ENCODE measurements at places on chromosomes 2 and 18.

GRCh38 chr2:206379266-206379665 lies 64.1 kb upstream of the ADAM23 start:
- DNase-seq = peak; percentile 2

DNA sequence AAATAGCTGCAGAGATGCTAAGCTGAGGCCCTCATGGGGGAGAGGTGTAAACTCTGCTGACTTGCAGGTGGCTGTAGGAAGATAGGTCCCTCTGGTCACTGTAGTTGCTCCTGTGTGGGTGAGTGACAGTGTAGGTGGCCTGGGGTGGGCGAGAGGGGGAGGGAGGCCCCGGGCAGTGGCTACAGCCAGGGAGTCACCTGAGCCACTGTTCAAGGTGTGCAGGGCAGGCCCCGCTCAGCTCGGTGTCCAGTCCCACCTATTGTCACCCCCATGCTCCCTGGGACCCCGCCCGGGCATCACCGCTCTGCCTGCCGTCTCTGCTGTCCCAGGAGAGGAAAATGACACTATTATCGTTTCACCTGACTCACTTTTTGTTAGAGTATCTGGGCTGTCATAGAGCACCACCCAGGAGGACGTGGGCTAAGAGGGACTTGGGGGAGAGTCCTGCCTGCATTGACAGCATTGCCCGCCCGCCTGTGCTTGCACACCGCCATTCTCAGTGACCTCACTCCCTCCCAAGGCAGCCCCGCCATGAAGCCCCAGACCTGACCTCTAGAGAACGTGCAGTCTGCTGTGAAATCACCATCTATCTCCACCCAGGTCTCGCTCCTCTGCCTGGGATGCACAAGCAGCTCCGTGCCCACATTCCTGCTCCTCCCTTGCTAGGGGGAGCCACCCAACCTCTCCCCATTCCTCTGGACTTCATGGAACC lies 29.2 kb downstream of the COPS9 start:
- no peak for DNase-seq

DNA sequence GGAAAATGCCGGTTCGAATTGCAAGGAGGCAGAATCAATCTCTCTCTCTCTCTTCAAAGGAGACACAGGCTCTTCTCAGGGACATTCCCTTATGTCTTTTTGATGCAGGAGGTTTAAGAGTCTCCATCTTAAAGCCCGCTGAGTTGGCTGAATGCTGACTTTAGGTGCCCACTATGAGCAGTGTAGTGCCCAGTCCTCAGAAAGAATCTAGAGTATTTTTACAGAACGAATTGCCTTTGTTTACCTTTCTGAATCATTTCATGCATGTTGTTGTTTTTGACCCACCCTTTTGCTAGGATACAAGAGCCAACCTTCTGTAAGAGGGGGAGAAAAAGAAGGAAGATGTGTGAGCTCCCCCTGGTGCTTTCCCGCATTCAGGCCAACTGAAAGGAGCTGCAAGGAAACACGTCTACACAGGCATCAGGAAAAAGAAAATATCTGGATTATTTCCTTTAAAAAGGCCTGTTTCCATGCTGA lies 193.5 kb upstream of the TCF4 start:
- DNase-seq = peak; percentile 68

DNA sequence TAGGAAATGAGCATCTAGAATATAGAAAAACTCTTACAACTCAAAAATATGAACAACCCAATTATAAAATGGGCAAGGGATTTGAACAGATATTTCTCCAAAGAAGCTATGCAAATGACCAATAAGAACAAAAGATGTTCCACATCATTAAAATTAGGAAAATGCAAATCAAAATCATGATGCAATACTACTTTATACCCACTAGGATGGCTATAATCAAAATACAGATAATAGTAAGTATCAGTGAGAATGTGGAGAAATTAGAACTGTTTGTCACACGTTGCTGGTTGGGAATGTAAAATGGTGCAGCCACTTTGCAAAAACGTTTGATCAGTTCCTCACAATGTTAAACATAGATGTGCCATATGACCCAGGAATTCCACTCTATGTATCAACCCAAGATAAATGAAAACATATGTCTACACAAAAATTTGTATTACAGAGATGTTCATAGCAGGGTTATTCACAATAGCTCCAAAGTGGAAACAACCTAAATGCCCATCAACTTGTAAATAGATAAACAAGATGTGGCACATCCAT lies 558.4 kb downstream of the SLC4A3 start:
- DNase-seq = no peak

GRCh38 chr2:63827749-63828148 lies 13.9 kb upstream of the UGP2 start:
- DNase-seq = no peak

- no peak for DNase-seq
Observed at GRCh38 chr2:24616616-24617015, 125.6 kb downstream of the NCOA1 start.

DNA sequence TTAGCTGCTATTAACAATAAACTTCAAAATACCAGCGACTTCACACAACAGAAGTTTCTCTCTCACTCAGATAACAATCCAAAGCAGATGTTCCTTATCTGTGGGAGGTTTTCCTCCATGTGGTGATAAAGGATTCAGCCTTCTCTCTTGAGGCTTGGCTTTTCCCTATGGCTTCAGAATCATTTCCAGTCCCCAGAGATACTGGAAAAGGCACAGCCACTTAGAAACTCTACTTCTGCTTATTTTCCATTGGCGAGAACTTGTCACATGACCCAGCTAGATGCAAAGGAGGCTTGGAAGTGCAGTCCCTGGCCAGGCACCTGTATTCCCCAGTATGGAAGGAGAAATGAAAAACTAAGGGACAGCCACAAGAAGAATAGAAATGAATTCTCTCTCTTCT lies 344.8 kb downstream of the MTX2 start:
- DNase-seq = no peak

DNA sequence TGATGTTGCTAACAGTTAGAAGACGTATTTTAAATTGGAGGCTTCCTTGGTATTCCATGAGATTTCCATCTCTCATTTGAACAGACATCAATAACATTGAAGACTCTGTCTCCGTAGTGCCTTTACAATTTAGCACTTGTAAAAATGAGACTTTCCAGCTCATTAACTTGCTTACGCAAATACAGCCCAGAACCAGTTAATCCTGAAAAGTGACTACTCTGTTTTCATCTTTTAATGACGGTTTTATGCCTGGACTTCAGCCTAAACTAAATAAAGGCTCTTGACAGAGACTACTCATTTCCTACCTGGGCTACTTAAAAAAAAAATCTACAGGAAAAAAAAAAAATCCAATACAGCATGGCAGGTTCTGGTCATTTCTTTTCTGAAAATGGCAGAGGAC lies 148.6 kb downstream of the LRATD1 start:
- DNase-seq = peak; percentile 58

DNA sequence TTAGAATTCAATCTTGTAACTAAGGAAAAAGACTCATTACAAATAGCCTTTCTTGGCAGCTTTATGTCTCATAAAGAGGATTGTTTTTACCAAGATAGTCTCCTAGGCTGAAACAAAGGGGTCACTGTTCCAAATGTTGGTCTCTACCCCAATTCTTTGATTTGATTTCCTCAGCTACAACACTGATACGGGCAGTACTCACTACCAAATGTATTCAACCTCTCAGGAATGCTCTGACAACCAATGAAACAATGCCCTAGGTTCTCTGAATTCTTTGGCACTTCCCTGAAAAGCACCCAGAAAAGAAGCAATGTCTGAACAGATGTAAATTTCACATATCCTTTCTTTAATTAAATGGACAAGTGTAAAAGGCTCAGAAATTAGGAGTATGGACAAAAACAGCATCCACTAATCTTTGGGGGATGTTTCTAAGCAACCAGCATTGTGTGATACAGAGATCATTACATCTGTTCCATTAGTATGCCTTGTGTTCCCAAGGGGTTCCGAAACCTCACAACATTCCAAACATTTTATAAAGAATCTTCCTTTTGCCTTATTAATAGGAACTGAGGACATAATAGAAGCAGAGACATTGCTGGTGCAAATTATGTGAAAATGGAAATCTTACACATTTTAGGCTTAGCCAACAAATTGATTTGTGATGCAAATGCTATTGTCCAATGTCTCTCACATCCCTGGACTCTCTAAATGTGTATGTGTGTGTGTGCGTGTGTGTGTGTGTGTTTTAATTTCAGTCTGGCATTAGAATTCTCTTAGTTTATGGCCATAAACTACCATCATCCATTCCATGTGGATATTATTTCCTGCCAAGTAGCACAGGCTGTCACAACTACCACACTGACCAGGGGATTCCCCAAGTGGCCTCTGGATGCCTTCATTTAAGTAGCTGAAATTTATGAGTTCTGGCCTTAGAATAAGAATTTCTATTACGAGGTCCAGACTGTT lies 276.0 kb downstream of the MTX2 start:
- DNase-seq = no peak

GRCh38 chr2:24438106-24438505 lies 52.9 kb upstream of the NCOA1 start:
- DNase-seq = no peak

DNA sequence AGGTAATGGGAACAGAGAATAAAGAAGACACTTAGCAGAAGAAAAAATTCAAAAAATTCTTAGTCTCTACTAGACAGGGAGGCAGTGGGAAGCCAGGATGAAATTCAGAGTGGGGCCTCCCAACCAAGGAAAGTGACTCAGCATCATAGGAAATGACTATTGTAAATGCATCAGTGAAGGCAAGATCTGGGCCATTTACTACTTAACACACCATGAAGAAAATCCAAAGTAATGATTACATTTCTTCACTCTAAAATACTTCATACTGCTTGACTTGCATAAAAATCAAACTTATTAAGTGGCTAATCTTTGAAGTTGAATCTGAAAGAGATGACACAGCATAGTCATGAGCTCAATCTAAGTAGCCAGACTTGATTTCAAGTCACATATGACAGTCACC lies 405.8 kb upstream of the SLC39A10 start:
- DNase-seq = no peak

- no peak for DNase-seq
Observed at GRCh38 chr2:59575191-59575590, 978.3 kb downstream of the BCL11A start.

GRCh38 chr18:13895505-13896033 lies 19.8 kb downstream of the MC2R start:
- DNase-seq = no peak

GRCh38 chr2:191666732-191667131 lies 11.2 kb upstream of the NABP1 start:
- DNase-seq = no peak

DNA sequence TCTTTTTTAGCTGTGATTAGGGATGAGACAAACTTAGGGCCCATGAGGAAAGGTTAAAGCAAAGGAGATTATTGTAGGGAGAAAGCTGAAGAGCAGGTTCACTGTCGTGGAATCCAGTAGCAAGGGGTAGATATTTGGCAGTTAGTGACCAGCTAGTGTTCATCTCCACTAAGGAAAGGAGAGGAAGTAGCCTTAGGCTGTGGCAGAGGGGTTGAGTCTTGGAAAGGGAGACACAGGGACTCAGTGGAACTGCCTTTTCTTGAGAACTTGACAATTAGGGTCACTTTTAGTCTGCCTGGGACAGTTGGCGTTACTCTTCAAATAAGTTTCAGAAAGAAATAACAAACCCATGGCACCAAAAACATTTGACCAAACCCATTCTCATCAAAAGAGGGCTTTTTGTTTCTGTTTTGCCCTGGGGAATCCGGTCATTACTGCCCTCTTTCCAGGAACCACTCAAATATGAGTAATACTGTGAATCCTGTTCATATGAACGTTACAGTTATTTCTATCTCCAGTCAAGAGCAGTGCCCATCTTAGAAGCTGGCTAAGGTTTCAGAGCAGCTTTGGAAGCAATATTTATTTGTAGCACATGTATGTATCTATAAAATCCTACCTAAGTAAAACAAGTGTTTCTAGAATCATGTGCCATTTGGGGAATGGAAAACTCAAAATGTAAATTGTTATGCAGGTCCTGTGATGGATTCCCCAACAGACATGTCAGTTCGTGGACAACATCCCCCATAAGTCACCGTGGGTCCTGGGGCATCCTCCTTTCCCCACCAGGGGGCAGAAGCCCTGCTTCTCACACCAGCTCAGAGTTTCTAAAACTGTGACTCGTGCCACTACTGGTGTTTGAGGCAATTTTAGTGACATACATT lies 77.3 kb upstream of the PHLPP1 start:
- DNase-seq = peak; percentile 11

GRCh38 chr2:46887028-46887885 lies 28.3 kb downstream of the MCFD2 start:
- DNase-seq = no peak

DNA sequence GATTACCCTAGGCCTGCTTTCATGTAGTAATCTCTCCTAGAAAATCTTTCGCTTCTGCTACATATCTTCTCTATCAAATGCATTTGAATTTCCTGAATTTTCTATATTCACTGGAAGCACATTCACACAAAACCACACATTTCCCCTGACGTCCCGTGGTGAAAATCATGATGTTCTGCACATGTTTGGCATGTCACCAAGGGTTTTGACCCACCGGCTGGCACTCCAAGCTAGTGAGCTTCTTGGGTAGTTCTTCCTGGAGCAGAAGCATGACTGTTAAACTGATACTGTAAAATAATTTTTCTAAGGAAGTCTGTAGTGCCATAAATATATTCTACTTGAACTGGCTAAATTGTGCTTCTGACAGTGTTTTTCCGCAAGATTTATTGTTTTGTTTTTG lies 510.1 kb upstream of the SLC8A1 start:
- no peak for DNase-seq

- DNase-seq = no peak
Observed at GRCh38 chr2:26887151-26887550, 39.2 kb downstream of the DPYSL5 start.

GRCh38 chr18:44680273-44681075 lies at the start of gene SETBP1:
TSS of gene SETBP1 (plus strand) at chr18:44680888. CDS start at chr18:44701347, 20,459 bp downstream.
- peak; percentile 78 for DNase-seq

- peak; percentile 7 for DNase-seq
Observed at GRCh38 chr2:230053753-230054478, 14.8 kb downstream of the SLC16A14 start.

DNA sequence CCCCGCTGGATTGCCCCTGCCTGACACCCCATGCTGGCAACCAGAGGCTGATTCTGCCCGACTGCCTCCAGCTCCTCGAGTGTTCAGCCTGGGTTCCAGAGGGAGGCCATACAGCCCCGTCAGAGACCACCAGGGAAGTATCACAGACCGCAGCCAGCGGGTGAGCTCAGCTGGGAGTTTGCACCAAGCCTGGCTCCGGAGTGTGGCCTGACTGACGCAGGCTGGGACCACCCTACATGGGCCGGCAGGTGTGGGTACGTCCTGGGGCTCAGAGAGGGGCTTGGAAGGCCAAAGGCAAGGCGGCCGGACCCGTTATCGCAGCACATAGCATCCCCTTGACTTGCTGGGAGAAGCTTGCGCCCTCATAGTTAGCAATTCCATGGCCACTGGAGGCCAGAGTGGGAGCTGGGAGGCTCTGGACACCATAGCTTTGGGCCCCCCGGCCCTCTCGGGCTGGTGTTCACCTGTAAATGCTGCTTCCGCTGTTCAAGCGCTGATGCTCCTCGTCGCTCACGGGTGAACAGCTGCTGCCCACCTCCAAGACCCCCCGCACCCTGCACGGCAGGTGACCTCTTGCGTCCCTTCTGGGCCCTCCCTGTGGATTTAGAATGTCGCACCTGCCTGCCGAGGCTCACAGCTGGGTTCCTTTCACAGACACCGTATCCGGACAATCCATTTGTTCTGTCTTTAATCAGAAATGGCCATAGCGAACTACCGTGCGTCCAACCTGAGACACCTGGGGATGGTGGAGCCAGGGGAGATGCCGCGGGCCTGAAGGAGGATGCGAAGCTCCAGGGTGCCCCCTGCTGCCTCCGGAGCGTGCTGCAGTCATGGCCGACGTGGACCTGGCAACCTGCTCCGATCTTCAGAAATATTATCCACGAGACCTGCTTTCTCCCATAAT lies 31.2 kb upstream of the SLC66A3 start:
- DNase-seq = peak; percentile 88

- no peak for DNase-seq
Observed at GRCh38 chr2:191329841-191330240, 84.6 kb downstream of the MYO1B start.
